Activated CD8-positive, alpha-beta T cell treated with anti-CD3 and anti-CD28 coated beads, Interleukin-2, amount 10 ng/mL, durations not matched to agents 7 days and 5 days (primary cell): ENCODE measurements at places on chromosomes 6 and 20. TPM values are rescaled to one million over a fixed set of nuclear protein-coding genes. Genes with fewer than 3 reads are reported as not detected.

GRCh38 chr20:709423-709822, 33.8 kb upstream of the SCRT2 start:
- no peak for DNase-seq

DNA sequence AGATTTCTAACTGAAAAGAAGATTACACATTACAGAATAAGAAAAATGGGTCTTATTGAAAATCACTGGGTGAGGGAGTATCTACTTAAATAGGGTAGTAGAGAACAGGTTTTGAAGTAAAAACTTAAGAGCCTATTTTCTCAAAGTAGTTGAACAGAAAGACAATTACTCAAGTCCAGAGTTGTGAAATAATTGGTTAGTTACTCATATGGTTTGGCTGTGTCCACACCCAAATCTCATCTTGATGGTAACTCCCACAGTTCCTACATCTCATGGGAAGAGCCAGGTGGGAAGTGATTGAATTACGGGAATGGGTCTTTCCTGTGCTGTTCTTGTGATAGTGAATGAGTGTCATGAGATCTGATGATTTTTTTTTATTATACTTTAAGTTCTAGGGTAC, 1035.3 kb upstream of the GJE1 start:
- no peak for DNase-seq

DNA sequence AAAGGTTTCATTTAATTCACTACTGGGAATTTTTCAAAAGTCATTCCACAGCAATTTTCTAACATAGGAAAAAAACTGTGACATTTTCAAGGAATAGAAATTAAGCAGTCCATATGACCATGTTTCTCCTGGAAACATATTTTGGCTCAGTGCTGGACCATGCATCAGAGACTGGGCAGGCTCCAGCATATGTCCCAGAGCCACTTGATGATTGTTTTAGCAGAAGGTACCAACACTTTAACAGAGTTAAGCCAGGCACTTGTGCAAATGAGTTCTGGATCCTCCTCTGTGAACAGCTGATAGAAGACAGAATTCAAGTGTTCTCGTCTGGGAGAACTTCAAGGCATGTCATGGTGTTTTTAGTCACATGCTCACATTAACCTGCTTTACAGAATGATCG, 516.3 kb downstream of the COL12A1 start:
- DNase-seq, result no peak

DACT2 gene
- not detected for total RNA-seq

SLC12A5 gene
- total RNA-seq, result 1.7 TPM

ADGB gene
- not detected for total RNA-seq

PDCD2 gene
- 77.1 TPM for total RNA-seq
